ENCODE measurements at places on chromosomes 4 and X.

GRCh38 chrX:15790769-15791290 is 546 bp downstream of the ZRSR2 start:
- no peak for DNase-seq

DNA sequence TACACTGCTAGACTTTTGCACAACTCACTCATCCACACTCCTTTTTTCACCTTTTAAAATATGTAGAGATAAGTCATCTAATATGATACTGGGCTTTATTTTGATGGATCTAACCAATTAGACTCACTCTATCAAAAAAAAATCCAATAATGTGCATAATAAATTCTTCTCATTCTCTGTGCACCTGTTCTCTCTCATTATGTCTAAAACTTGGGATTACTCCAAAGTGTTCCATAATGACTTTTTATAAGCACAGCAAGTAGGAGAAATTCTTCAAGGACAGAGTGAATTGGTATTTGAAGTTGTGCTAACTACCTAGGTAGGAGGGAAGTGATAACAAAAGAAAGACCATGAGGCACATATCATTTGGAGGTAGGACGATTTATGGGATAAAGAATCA is 1438.8 kb downstream of the PCDH7 start:
- no peak for DNase-seq

- DNase-seq: no peak
Observed at GRCh38 chrX:154490021-154490413, 412 bp downstream of the SLC10A3 start.

GRCh38 chrX:118795528-118796280 is 27.9 kb upstream of the ZCCHC12 start:
- DNase-seq: no peak

DNA sequence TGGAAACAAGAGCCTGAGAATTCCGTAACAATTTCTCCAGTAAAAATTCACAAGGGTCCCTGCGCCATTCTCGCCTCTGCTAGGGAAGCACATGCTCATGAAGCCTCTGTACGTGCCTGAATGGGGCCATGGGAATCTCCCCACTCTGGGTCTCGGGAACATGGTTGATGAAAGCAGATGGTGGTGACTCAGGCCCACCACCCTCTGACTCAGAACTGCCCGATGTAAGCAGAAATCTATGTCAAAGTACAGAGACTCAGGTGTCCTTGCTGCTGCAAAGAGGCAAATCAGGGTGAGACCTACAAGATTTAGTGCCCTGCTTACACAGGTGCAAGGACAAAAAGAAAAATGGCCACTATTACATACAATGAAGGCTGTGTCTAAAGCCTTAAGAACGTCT is 65.0 kb downstream of the SCD5 start:
- no peak for DNase-seq

DNA sequence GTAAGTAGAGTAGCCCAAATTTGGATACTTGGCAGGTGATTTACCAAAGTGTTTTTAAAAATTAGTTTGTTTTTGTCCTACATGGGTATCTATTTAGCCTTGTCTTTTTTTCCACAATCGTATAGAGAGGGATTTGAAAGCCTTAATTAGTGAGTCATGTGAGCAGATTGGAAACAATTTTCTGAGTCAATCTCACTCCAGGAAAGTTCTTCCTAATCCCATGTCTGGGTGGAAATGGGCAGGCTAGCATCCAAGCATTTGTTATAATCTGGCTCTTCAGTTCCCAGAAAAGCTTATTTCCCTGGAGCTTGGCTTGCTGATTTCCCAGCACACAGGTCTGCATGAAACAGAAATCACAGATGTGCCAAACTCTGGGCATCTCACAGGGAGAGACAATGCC is 426.9 kb upstream of the BOD1L1 start:
- DNase-seq: no peak

GRCh38 chr4:70945046-70945445 is 42.9 kb downstream of the MOB1B start:
- no peak for DNase-seq
